Stomach (tissue), 19 donors: ENCODE measurements at places on chromosomes 7 and 10.

DNA sequence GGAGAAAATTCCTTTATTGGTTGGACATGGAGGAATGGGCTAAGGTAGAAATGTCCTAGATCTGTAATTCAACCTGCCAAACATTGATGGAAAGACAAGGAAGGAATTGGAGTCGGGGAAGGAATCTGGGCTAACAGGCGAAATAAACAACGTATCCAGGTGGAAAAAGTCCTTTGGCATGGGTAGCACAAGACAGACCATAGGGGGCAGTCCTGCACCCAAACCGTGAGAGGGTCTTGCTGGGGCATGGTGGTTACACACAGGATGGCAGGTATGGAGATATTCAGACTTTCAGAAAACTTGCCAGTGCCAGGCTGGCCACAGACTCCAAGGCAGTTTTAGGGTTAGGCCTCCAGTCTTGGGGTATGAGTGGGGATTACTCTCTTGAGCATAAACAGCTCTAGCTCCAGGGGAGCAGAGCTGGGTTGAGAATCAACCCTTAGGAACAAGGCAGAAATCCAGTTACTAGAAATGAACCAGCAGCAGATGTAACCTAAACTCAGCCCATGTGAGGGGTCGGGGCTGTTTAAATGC is 188.6 kb upstream of the GDF10 start:
- no peaks in the 10 kb centered on the region for H3K4me1 ChIP-seq
- no peak overlapping the region for H3K4me3 ChIP-seq
- no peaks in the 10 kb centered on the region for H3K27me3 ChIP-seq
- DNase-seq: no peak
- no peak overlapping the region for H3K27ac ChIP-seq
- no peaks in the 10 kb centered on the region for H3K36me3 ChIP-seq

GRCh38 chr7:73477376-73477775 is 43.8 kb downstream of the FZD9 start:
- H3K36me3 ChIP-seq: peaks cover 97% of the 10 kb centered on the region
- H3K27ac ChIP-seq: no peak overlapping the region
- no peaks in the 10 kb centered on the region for H3K27me3 ChIP-seq
- DNase-seq: no peak

- H3K27ac ChIP-seq: no peak overlapping the region
- H3K36me3 ChIP-seq: no peaks in the 10 kb centered on the region
These were observed 73.5 kb downstream of the TFPI2 start for GRCh38 chr7:93817004-93817403.

- no peaks in the 10 kb centered on the region for H3K36me3 ChIP-seq
- DNase-seq: no peak
- H3K27me3 ChIP-seq: no peaks in the 10 kb centered on the region
- H3K4me1 ChIP-seq: no peaks in the 10 kb centered on the region
These were observed 79.9 kb downstream of the HACD1 start for GRCh38 chr10:17537281-17537680.

- no peak overlapping the region for H3K27ac ChIP-seq
- no peak overlapping the region for H3K4me3 ChIP-seq
- no peaks in the 10 kb centered on the region for H3K27me3 ChIP-seq
- DNase-seq: no peak
These were observed 1655.8 kb downstream of the REEP3 start for GRCh38 chr10:65176994-65177393.

- H3K4me1 ChIP-seq: no peaks in the 10 kb centered on the region
- H3K27me3 ChIP-seq: no peaks in the 10 kb centered on the region
- no peak for DNase-seq
- H3K27ac ChIP-seq: no peak overlapping the region
- no peak overlapping the region for H3K4me3 ChIP-seq
These were observed 192.8 kb upstream of the GDF10 start for GRCh38 chr10:47107007-47107747.

DNA sequence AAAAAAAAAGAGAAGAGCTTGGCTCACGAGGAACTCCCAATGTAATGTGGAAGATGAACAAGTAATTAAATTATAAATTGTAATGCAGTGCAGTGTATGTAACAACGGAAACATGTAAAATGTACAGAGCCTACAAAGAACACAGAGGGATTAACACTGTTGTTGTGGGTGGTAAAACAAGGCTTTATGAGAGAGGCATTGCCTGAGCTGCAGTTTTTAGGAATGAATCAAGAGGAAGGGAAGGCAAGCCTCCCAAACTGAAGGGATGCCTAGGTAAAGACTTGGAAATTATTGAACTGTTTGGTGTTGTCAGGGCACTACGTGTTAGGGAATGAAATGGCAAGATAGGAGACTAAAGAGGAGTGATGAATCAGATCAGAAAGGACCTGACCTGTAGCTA is 213.7 kb downstream of the HTR7 start:
- H3K4me1 ChIP-seq: peaks cover 14% of the 10 kb centered on the region
- no peak overlapping the region for H3K4me3 ChIP-seq
- DNase-seq: no peak
- H3K27me3 ChIP-seq: no peaks in the 10 kb centered on the region
- H3K36me3 ChIP-seq: no peaks in the 10 kb centered on the region

DNA sequence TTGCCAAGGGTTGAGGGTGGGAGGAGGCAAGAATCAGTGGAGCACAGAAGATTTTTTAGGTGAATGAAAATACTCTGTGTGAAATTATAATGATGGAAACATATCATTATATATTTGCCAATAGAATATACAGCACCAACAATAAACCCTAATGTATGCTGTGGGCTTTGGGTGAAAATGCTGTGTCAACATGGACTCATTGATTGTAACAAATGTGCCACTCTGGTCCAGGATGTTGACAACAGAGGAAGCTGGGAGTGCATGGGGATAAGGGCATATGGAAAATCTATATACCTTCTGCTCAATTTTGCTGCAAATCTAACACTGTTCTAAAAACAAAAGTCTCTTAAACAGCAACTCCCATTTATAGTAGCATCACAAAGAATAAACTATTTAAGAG is 114.3 kb downstream of the LYZL1 start:
- H3K4me3 ChIP-seq: no peak overlapping the region
- H3K4me1 ChIP-seq: no peaks in the 10 kb centered on the region
- no peaks in the 10 kb centered on the region for H3K36me3 ChIP-seq
- no peak overlapping the region for H3K27ac ChIP-seq

- DNase-seq: peak; percentile 72
- no peak overlapping the region for H3K4me3 ChIP-seq
- no peak overlapping the region for H3K27ac ChIP-seq
- no peaks in the 10 kb centered on the region for H3K4me1 ChIP-seq
- no peaks in the 10 kb centered on the region for H3K27me3 ChIP-seq
These were observed 14.6 kb downstream of the IFIT3 start for GRCh38 chr10:89342206-89342958.

- H3K4me1 ChIP-seq: peaks cover 32% of the 10 kb centered on the region
- H3K27me3 ChIP-seq: no peaks in the 10 kb centered on the region
- H3K36me3 ChIP-seq: peaks cover 81% of the 10 kb centered on the region
- peak overlapping the region; percentile 70 for H3K27ac ChIP-seq
- DNase-seq: no peak
These were observed 5.5 kb downstream of the GSTO1 start for GRCh38 chr10:104259999-104260774.

- H3K4me3 ChIP-seq: no peak overlapping the region
- no peak for DNase-seq
- no peaks in the 10 kb centered on the region for H3K36me3 ChIP-seq
- H3K27me3 ChIP-seq: no peaks in the 10 kb centered on the region
- no peaks in the 10 kb centered on the region for H3K4me1 ChIP-seq
These were observed 238.2 kb downstream of the BUB3 start for GRCh38 chr10:123392182-123392963.

- no peak for DNase-seq
- no peak overlapping the region for H3K4me3 ChIP-seq
- no peaks in the 10 kb centered on the region for H3K4me1 ChIP-seq
- no peak overlapping the region for H3K27ac ChIP-seq
These were observed 24.4 kb upstream of the ANK3 start for GRCh38 chr10:60414111-60414510.

GRCh38 chr10:121570315-121570714 is 27.9 kb downstream of the FGFR2 start:
- no peak for DNase-seq
- no peaks in the 10 kb centered on the region for H3K27me3 ChIP-seq
- H3K36me3 ChIP-seq: no peaks in the 10 kb centered on the region
- no peaks in the 10 kb centered on the region for H3K4me1 ChIP-seq
- no peak overlapping the region for H3K4me3 ChIP-seq
- H3K27ac ChIP-seq: no peak overlapping the region

GRCh38 chr7:32072397-32072796 is 2.2 kb upstream of the PDE1C start:
- no peak for DNase-seq
- no peaks in the 10 kb centered on the region for H3K27me3 ChIP-seq
- H3K36me3 ChIP-seq: no peaks in the 10 kb centered on the region
- H3K4me3 ChIP-seq: no peak overlapping the region
- no peak overlapping the region for H3K27ac ChIP-seq

DNA sequence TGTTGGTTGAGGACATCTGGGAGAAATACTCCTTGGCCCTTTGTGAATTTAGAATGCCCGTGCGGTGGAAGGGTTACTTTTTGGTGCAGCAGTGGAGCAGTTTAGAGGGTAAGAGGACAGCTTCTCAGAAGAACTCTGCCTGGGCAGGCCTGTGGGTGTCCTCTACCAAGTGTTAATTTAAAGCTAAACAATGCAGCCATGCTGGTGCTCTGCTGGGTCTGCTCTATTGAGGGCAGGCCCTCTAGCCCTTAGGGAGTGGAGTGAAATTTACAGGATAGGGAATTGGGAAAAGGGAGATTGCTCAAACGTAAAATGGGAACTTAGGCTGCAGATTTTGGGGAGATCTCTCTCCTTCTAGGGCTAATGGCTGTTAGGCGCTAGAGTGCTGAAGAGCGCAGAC is 22.1 kb downstream of the BLNK start:
- no peak for DNase-seq
- H3K4me3 ChIP-seq: no peak overlapping the region
- H3K27ac ChIP-seq: peak overlapping the region; percentile 62
- peaks cover 7% of the 10 kb centered on the region for H3K36me3 ChIP-seq
- H3K27me3 ChIP-seq: no peaks in the 10 kb centered on the region
- peaks cover 18% of the 10 kb centered on the region for H3K4me1 ChIP-seq

- DNase-seq: peak; percentile 54
- no peaks in the 10 kb centered on the region for H3K27me3 ChIP-seq
- no peak overlapping the region for H3K27ac ChIP-seq
- H3K36me3 ChIP-seq: no peaks in the 10 kb centered on the region
- no peak overlapping the region for H3K4me3 ChIP-seq
- no peaks in the 10 kb centered on the region for H3K4me1 ChIP-seq
These were observed 141.2 kb downstream of the WDR37 start for GRCh38 chr10:1197384-1197783.

DNA sequence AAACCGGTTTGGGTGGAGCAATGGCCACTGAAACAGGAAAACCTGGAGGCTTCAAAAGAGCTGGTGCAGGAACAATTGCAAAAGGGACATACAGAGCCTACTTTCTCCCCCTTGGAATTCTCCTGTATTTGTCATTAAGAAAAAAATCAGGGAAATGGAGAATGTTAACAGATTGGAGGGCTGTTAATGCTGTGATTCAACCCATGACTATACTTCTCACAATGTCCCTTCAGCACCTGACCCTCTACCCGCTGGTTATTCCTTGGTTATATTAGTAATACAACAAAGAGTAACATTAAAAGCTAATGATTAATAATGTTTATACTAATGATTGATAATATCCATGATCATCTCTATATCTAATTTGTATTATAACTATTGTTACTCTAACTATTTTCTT is 34.4 kb upstream of the AKR1C2 start:
- no peaks in the 10 kb centered on the region for H3K36me3 ChIP-seq
- H3K4me1 ChIP-seq: no peaks in the 10 kb centered on the region
- H3K4me3 ChIP-seq: no peak overlapping the region
- no peaks in the 10 kb centered on the region for H3K27me3 ChIP-seq

DNA sequence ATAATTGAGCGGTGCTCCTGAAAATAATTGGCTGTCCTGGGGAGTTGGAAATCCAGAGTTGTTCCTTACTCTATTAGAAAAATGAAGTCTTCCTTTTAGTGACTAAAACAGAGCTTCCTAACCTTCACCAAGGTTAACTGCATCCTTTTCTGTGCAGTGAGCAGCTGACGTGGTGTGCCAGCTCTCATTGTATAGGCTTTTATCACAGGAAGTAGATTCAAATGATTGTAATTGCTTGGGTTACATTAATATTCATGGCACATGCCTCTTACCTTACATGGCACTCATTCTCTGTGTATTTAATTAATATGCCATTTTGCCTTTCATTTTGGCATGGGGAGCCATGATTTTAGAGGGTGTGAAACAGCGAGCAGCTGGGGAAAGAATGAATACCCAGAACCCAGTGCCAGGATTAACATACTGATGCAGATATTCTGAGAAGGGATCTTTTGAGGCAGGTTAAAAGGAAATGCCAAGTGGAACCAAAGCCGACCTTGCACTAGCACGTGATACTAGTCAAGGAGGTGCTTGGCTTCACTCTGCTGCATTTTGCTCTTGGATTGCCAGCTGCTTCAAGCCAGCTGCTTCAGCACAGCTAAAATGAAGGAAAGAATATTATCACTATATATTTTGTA is 115.3 kb downstream of the ST7 start:
- H3K36me3 ChIP-seq: no peaks in the 10 kb centered on the region
- no peak overlapping the region for H3K27ac ChIP-seq
- H3K4me1 ChIP-seq: peaks cover 13% of the 10 kb centered on the region

DNA sequence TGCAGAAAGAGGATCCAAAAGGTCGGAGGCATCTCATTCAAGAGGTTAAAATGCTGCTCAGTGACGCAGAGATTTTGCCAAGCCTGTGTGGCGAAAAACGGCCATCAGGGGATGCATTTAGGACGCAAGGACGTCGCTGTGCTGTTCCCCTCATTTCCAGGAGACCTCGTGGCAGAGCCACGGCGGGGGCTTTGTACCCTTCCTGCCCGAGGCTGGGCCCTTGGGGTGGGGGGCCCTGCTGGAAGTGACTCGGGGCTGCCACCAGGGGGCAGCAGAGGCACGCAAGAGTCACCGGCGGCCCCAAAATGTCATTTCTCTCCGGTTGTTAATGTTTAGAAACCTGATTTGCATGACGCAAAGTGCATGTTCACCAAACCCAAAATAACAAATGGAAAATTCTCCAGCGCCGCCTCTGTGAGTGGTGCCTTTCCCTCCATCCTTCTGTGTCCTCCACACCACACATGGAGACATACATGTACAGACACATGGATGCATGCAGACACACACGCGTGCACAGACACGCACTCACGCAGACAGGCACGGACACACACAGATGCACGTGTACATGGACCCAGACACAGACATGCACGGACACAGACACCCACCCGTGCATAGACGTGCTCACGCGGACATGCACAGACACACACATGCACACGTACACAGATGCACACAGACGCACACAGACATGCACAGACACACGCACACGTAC is 51.0 kb upstream of the NKX6-2 start:
- H3K36me3 ChIP-seq: no peaks in the 10 kb centered on the region
- no peak overlapping the region for H3K4me3 ChIP-seq
- H3K4me1 ChIP-seq: peaks cover 10% of the 10 kb centered on the region
- DNase-seq: peak; percentile 50
- peaks cover 5% of the 10 kb centered on the region for H3K27me3 ChIP-seq
- H3K27ac ChIP-seq: no peak overlapping the region

- no peaks in the 10 kb centered on the region for H3K4me1 ChIP-seq
- DNase-seq: no peak
- H3K4me3 ChIP-seq: no peak overlapping the region
- no peaks in the 10 kb centered on the region for H3K36me3 ChIP-seq
These were observed 270.5 kb downstream of the POU6F2 start for GRCh38 chr7:39248041-39248691.
